ENCODE measurements at places on chromosomes 7 and 10.

DNA sequence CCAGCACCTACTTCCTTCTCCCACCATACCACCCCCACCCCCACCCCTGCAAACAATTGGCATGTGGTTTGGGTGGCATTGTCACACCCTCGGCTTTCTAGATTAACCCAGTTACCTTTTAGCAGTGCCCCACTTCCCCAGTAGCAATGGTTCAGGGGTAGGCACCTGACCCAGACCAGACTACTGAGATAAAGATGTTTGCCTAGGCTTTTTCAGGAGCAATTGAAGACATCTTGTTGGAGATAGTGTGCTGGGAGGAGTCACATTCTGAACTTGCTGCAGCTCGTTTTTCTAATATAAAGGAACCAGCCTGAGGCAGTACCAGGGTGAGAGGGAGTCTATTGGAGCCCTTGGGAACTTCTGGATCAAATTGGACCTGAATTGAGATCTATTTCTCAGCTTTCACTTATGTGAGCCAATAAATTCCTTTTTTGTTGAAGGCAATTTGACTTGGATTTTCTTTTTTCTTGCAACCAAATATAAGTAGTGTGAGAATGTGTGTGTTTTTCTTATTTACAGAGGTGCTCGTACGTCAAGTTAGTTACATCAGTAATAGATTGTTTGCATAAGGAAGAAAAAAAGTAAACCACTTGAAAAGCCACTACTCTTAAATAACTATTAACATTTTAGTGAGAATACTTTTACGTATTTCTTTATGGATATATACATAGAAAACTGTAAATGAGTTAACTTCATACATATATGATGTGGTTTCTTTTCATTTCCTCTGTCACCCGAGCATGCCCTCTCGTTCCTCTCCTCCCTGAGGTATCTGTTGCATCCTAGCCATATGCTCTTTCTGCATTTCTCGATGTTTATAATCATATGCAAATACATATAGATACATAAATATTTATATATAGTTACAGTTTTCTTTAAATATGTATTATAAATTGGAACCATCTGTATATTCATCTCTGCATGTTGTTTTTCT lies 38.0 kb downstream of the RAB18 start:
- no peak for DNase-seq

GRCh38 chr10:35916791-35917190 lies 274.7 kb upstream of the FZD8 start:
- DNase-seq = no peak

- no peak for DNase-seq
Observed at GRCh38 chr10:114506871-114507385, 102.6 kb upstream of the AFAP1L2 start.

GRCh38 chr10:6507311-6507710 lies 72.8 kb downstream of the PRKCQ start:
- no peak for DNase-seq

GRCh38 chr10:119693262-119693957 lies 32.4 kb upstream of the INPP5F start:
- no peak for DNase-seq

GRCh38 chr7:113013761-113014449 lies 72.7 kb downstream of the GPR85 start:
- no peak for DNase-seq

GRCh38 chr10:113953505-113954272 lies 90.0 kb upstream of the ADRB1 start:
- no peak for DNase-seq

GRCh38 chr10:45376371-45376801 lies 2.4 kb downstream of the ALOX5 start:
- no peak for DNase-seq

- no peak for DNase-seq
Observed at GRCh38 chr10:96235326-96236089, 35.9 kb downstream of the BLNK start.

DNA sequence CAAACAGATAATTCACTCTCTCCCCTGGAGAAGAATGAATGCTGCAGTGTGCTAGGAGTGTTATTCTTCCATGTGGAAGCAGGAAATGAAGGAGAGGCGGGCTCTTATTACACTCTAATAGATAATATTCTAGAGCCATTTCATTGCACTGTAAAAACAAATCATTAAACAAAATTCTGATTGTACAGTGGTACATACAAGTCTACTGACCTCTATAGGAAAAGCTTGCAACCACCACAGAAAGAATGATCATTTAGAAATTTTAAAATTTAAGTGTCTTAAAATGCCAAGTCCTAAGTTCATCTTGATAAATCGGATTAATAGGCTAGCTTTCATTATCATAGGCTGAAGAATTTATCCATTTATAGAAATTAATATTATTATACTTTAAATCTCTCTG lies 960.3 kb upstream of the LRRN3 start:
- DNase-seq = no peak

DNA sequence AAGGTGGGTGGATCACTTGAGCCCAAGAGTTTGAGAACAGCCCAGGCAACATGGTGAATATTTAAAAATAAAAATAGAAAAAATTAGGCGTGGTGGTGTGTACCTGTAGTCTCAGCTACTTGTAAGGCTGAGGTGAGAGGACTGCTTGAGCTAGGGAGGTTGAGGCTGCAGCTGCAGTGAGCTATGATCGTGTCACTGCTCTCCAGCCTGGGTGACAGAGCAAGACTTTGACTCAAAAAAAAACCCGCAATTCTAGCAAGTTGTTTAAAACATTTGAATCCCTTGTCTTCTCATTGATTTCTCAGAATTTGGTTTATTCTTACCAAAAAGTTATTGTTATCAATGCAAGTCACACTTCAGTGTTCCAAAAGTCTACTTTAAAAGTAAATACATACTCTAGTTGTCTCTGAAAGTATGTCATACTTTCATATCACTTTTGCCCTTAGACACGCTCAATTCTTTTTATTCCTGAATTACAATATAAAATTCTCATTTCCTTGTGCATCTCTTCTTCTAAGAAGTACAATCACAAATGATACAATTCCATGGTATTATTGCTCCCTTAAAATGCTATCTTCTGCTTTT lies 6.3 kb downstream of the EPC1 start:
- no peak for DNase-seq

DNA sequence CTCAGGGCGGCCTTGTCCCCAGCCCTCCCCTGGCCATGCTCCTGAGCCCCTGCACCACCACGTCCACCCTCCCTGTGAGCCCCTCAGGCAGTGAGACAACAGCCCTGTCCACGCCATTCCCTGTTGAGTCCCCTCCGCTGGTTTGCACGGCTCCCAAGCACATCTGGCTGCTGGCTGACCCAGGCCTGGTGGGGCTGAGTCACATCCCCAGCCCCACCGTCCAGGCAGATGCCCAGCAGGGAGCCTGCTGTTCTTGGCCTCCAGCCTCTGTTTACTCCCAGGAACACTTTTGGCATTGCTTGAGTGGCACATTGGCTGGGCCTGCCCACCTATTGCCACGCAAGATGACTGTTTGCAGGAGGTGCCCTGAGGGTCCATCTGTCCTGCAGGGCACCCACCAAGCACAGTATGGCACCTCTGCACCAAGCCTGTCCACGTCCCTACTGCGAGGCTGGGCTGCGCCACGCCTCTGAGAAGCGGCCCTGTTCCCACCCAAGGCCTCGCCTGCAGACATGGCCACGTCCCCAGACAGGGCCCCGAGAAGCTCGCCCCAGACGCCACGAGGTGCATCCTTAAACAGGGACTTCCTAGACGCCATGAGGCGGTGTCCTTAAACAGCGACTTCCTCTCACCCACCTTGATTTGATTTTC lies 48.4 kb upstream of the INPP5A start:
- no peak for DNase-seq

DNA sequence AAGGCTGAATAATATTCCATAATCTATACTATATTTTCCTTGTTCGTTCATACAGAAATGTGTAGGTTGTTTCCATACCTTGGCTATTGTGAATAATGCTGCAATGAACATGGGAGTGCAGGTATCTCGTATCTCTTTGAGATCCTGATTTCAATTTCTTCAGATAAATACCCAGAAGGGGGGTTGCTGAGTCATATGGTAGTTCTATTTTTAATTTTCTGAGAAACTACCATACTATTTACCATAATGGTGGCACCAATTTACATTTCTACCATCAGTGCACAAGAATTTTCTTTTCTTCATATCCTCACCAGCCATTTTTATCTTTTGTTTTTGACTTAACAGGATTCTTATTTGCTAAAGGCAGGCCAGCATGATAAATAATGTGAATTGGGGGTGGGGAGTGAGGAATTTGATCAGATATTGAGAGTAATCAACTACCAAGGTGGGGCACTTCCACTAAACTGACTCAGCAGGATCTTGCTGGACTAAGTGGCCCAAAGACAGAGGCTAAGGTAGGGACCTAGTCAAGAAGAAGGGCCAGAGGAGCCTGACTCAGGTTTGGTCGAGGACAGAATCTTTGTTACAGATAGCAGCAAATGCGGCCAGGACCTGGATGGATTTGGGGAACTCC lies 21.5 kb upstream of the CCSER2 start:
- no peak for DNase-seq

DNA sequence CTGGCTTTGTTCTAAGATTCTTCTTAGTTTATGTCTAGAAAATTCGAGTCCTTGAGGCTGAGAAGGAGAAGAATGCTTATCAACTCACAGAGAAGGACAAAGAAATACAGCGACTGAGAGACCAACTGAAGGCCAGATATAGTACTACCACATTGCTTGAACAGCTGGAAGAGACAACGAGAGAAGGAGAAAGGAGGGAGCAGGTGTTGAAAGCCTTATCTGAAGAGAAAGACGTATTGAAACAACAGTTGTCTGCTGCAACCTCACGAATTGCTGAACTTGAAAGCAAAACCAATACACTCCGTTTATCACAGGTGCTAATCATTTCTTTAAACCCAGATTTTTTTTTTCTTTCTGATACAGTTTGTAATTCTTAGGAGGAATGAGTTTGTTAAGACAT lies 6.7 kb downstream of the CEP55 start:
- DNase-seq = no peak

DNA sequence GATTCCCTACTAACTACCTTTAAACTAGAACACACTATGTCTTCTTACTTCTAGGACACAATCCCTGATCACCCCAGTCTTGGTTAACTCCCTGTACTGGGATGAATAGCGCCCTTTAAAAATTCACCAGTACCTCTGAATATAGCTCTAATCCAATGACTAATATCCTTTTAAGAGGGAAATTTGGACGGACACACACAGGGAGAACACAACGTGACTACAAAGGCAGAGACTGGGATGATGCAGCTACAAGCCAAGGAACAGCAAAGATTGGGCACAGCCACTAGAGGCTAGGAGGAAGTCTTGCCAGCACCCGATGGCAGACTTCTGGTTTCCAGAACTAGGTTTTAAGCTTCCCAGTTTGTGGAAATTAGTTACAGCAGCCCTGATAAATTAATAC lies 81.4 kb downstream of the MALSU1 start:
- no peak for DNase-seq

DNA sequence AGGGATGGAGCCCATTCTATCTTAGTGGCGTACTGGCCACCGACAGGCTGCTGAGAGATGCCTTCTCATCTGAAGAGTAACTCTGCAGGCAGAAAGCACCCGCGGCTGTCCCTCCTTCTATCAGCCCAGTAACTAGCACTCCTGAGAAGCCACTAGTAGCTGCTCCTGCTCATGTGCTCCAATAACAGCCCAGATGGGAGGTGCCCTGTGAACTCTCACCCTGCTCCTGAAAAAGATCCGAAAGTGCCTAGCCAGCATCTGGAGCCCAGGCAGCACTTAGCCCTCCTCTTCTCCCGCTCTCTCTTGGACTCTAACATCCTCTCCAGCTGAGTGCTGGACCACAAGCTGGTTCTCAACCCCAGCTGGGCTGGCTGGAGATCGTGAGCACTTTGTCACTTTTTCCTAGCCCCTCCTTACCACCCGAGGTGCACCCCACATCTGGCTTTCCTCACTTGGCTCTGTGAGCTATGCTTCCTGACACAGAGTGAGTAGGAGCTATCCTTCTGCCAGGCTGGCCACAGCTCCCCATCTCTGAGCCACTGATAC lies 239.2 kb downstream of the GRID1 start:
- no peak for DNase-seq

DNA sequence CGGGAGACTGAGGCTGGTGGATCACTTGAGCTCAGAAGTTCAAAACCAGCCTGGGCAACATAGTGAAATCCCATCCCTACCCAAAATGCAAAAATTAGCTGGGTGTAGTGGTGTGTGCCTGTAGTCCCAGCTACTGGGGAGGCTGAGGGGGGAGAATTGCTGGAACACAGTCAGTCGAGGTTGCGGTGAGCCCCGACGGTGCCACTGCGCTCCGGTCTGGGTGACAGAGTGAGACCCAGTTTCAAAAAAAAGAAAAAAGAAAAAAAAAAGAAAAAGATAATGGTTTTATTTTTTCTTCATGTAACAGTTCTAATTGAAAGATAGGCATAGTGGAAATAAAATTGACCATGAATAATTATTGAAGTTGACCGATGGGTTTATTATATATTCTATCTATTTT lies 99.9 kb downstream of the SUGCT start:
- DNase-seq = no peak

DNA sequence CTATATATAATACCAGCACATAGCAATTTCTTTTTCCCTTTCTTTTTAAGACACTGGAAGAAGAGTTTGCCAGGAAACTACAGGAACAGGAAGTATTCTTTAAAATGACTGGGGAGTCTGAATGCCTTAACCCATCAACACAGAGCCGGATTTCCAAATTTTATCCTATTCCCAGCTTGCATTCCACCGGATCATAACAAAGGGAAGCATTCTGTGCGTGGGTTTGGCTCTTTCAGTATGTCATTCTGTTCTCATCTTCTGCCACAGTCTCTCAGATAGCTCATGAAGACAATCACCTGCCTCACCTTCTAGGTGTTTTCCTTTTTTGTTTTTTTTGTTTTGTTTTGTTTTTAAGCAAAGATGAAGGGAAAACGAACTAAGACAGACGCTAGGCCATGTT lies 58.6 kb downstream of the SLK start:
- no peak for DNase-seq

DNA sequence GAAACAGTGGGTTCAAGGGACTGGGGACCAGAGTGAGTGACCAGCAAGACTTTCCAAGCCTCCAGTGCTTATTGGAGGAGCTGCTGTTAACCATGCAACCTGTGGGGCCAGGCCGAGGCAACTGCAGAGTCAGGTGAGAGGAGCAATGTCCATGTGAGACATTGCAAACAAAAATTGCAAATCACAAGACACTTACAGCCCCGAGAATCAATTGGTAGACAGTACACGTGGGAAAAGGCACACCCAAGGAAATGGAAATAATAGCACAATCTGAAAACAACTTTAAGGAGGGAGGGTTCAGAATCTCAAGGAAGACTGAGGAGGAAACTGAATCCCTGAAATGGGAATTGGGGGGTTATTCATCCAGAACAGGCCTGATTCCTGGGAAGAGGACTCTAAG lies 72.6 kb downstream of the GLRX3 start:
- DNase-seq = no peak
